Stimulated activated CD8-positive, alpha-beta memory T cell treated with anti-CD3 and anti-CD28 coated beads, Interleukin-7, amount 100 ng/mL, for 4 hours (primary cell): ENCODE measurements at places on chromosomes 3 and 15.

DNA sequence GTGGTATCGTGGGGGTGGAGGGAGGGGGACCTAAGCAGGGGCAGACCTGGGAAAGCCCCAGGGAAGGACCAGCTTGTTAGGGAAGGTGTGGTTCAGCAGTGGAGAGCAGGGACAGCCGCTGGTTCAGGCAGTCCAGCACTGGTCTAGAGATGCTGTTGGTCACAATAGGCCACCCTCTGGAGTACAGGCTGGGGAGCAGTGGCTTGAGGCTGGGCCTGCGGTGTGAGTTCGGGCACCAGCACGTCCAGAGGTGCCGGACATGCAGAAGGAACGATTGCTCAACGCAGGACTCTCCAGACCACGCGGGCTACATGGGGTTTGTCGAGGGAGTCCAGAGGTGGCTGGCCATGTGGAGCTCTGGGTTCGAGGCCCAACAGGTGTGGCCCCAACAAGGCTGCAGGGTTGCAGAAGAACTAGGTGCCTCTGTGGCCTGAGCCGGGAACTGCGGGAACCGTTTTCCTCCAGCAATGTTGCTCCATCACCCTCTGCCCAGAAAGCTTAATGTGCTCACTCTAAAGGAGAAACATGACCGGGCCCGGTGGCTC lies 143.9 kb downstream of the APBA2 start:
- no peak for DNase-seq

- DNase-seq, result no peak
These were observed 102.9 kb downstream of the SRGAP3 start for GRCh38 chr3:9146367-9147071.

GRCh38 chr3:137264071-137264820 lies 306.5 kb downstream of the IL20RB start:
- DNase-seq, result no peak

DNA sequence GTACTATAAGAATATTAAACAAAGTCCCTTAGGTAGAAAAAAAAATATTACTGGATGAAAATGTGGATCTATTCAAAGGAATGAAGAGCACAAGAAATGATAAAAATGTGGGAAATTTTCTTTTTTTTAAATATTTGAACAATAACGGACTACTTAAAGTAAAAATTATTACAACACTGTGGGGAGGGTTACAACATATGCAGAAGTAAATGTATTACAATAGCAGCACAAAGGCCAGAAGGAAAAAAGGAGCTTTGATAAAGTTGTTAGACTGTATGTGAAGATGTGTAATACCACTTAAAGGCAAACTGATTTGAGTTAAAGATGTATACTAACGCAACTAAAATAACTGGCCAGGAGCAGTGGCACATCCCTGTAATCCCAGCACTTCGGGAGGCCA lies 427.1 kb downstream of the SHQ1 start:
- no peak for DNase-seq

GRCh38 chr3:40598338-40598737 lies 73.6 kb downstream of the ZNF621 start:
- no peak for DNase-seq

- no peak for DNase-seq
These were observed 37.2 kb downstream of the CCK start for GRCh38 chr3:42228796-42229195.

GRCh38 chr15:75195122-75195765 lies 6.4 kb upstream of the C15orf39 start:
- no peak for DNase-seq

GRCh38 chr3:114725966-114726365 lies 421.1 kb downstream of the ZBTB20 start:
- DNase-seq, result no peak

- no peak for DNase-seq
These were observed 539.1 kb upstream of the ROBO2 start for GRCh38 chr3:76500746-76501275.

DNA sequence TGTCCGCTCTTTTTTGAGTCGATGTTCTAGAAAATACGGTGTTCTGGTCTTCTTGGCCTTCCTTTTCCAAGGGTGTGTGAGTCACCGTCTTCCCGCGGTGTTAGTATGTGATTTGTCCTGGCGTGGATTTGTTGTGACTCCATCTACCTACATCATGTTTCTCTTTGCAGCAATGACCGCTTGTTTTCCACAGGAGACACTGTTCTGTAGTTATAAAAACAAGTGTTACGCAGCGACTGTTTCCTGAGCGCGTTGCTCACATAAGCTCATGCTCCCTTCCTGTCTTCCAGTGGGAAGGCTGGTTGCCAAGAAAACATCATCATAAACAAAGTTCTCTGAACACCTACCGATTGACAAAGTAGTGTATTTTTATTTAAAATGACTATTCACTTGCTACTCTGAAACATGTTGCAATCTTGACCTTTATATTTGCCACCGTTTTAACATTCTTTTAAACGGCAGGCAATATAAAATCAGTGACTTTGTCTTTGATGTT lies 19.0 kb downstream of the USP13 start:
- DNase-seq, result no peak

DNA sequence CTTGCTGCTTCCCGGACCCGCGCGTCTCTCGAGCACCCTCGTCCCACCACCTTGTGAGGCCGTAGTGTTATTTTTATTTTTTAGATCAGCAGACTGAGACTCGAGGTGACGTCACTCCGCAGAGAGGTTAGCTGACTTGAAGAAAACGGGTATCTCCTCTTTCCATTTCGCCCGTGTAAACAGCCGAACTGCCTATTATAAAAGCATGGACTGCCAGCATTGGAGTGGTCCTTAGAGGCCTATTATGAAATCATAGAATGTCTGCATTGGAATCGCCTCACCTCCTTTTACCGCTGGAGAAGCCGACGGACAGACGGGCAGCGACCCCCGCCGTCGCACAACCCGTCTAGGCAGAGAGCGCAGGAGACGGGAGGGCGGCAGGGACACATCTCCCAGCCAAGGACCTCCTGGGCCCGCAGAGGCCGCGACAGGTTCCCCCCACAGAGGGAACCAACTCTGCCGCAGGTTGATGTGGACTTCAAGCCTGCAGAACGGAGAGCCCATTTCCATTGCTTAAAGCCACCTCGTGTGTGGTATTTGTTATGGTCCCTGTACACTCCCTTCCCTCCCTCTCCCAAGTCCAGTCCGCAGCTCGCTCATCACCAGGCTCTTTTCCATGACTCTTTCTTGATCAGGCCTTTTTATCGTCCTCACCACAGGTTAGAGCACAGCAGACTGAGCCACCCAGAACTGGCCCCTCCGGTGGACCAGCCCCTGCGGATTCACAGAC lies 540 bp upstream of the PPP1R2 start:
- DNase-seq, result no peak

DNA sequence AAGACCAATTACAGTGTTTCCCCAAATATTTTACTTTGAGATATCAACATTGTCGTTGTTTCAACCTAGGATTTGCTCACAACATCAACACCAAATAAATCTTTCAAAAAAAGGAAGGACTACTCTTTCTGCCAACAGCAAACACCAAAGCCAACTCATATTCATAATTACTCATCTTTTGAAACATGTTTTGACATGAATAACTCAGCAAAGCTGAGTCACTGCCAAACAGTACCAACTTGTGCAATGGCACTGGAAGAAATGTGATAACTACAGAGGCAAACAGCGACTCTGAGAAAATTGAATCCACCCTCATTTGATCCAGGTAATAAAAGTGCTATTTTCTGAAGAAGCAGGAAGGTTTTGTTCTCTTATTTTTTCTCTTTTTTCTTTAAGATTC lies 67.2 kb downstream of the PEX5L start:
- DNase-seq, result no peak

- no peak for DNase-seq
These were observed 1.8 kb downstream of the CLN6 start for GRCh38 chr15:68227643-68228142.

GRCh38 chr3:188720215-188720614 lies 451.6 kb upstream of the TPRG1 start:
- no peak for DNase-seq

- no peak for DNase-seq
These were observed 8.9 kb downstream of the ECE2 start for GRCh38 chr3:184284696-184285095.

DNA sequence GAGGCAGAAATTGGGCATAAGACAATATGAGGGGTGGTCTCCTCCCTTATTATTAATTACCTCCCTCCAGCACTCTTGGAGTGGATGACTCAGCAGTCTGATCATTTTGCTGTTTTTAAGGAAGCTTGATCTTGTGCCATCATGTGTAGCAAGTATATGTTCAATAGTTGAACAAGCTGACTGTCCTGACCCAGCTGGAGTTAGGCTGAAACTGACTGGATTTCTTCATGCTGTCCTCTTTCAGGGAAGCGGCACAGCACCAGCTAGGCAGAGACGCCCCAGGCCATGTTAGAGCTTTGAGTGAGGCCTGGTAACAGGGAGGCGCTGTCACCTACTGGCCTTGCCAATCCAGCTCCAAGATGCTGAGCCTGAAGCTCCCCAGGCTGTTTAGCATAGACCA lies 54.4 kb upstream of the KIF23 start:
- no peak for DNase-seq

DNA sequence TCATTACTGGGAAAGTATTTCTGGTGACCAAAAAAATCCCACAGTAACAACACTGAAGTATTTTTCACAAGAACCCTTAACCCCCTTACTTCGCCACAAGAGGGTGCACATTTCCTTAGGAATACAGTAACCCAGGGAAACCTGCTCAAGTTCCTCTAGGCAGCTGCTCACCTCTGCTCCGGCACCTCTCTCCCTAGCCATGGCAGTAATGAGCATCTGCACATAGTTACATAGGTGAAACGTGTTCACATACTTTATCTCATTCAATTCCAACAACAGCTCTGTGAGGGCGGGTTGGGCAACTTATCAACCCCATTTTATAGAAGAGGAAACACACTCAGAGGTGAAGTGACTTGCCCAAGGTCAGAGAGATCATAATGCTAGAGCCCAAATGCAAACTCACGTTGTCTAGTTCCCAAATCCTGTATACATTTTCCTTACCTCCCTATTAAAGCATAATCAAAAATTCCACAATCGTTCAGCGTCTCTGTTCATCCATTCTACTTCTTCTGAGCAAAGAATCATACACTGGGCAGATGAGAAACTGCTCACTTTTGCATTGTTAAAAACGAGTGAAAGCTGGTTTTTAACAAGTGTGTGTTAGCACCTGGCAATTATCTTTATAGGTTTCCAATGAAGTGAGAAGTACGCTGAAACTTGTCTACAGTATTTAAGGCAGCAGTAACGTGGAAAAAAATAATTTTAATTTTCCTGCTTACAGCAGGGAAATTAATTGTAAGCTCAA lies 90.7 kb downstream of the IGF2BP2 start:
- no peak for DNase-seq

DNA sequence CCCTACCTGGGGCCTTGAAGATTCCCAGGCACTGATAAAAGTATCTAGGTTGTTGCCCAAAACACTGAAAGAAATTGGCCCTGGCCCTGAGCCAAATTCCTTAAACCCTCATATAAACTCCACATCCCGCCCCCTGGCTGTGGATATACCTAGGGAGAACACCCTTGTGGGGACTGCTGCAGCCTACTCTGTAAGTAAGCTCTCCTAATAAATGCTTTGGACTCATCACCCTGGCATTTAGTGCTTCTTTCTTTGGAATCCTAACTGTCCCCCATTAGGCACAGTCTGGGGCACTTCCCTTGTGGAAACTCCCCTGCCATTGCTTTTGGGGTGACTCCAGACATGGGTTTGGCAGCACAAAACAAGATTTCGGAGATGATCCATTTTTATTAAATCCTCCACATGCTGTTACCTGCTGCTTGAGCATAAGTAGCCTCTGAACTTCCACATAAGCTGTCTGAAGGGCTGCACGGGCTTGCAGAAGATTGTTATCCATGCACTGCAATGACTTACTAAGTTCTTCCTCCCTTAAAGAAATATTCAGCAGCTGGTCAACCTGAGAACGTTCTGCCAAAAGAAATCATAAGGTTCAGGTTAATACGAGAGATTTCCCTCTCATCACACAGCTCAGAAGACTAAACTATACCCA lies 46.4 kb downstream of the ZNF106 start:
- no peak for DNase-seq

GRCh38 chr15:48394970-48395369 lies 63.7 kb downstream of the DUT start:
- DNase-seq, result no peak

- no peak for DNase-seq
These were observed 60.4 kb downstream of the BOC start for GRCh38 chr3:113271594-113272384.

GRCh38 chr15:100714749-100715342 lies 112.5 kb downstream of the ASB7 start:
- no peak for DNase-seq

DNA sequence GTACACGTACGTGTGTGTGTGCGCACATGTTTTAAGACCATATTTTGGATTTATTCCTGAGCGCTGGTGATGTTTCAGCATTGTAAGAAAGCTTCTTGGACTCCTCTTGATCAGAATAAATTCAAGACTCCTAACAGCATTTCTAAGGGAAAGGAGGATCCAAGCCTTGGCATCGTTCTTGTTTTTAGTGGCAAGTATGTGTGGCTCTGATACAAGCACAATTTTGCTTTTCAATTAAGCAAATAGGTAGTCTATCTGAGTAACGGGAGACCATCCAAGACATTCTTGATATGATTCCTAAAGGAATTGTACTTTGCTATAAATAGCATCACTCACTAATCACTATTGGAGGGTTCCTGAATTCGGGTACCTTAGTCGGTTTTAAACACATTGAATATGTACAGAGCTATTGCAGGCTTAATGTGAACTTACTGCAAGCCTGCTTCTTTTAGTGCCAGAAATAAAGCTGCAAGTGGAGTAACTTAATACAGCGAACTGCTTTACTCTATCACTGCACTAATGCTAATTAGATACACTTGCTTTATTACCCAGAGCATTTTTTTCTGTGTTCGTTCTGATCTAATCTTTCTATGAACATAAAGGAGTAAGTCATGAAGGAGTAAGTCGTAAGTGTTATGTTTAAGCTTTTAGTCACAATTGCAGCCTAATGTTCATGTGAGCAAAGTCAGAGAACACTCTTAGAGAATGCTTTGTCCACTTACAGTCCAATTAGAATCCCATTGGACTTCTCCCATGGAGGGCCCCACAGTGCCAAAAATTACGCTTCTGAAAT lies 186.3 kb downstream of the MCTP2 start:
- no peak for DNase-seq

DNA sequence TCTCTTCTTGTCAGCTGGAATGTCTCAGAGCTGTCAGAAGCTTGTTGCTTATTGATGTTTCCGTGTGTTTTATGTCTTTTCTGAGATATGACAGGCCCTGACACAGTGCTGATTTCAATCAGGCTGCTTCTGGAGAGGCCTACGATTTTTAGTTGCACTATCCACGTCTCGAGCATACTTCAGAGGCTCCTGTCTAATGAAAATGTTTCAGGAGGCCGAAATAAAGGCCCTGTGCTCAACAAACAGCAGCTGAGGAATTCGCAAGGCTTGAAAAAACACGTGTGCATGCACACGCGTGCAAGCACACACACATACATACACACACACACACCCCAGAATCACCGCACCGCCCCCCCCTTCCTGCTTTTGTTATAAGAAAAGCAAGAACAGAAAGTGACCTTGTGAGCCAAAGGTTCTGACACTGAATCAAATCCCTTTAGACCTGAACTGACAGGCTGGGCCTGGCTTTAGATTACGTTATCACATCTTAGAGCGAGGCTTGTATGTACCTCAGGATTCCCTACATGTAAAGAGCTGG lies 296.6 kb downstream of the NR2F2 start:
- no peak for DNase-seq
